ENCODE measurements at places on chromosomes 3 and 15.

- no peak for DNase-seq
Measured at GRCh38 chr3:4416427-4416945, 50.6 kb downstream of the SUMF1 start.

DNA sequence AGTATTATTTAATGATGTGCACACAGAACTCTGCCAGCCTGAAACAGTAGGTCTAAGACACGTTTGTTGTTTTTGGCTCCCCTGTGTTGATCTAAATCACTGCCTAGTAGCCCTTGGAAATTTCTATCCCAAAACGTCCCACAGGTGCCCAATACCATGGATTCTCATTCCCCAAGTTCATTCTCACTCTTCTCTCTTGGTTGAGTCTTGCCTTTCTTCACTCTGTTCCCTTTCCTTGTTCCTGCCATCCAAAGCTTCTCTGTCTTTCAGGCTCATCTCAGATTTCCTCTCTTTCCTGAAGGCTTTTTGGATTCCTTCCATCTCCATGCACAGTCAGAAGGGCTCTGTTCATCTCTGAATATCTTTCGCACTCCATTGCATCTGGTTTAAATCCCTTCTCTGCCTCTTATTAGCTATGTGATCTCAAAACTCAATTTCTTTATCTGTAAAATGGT, 54.2 kb downstream of the PPARG start:
- DNase-seq = no peak

DNA sequence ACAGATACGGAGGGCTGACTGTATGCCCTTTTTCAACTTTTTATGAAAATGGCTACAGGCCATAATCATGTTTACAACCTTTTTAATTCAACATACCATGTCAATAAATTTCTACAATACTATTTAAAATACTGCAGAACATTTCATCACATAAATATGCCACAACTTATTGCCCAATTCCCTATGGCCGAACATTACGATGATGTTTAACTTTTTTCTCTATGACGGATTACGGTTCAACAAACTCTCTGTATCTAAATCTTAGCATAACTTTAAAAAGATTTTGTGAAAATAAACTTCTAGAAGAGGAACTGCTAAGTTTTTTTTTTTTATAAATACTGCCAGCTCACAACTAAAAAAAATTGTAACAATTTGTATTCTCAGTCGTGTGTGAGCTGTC, 220.4 kb downstream of the OSBPL10 start:
- no peak for DNase-seq

DNA sequence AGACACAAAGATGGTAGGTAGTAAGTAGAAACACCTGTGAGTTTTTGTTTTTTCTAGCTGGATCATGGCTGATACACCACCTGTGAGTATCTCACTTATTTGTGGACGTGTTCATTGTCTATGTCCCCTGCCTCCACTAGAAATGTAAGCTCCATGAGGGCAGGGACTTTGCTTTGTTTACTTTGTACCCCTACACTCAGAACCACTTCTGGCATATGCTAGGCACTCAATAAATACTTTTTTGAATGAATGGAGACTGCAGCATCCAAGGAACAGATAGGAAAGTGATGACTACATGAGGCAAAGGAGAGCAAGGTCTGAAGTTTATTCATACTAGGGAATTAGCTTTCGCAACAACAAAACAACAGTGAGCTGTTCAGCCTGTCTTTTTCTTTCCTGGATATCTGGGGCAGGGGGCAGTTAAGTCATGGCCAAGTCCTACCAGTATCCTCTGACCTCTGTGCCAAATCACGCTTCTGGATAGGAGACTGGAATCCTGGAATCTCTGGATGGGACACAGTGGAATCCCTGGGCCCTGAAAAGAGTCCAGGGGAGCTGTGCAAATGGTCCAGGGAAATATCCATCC, 11.6 kb upstream of the EPB42 start:
- no peak for DNase-seq

- DNase-seq = no peak
Measured at GRCh38 chr3:140316868-140317400, 360.9 kb upstream of the TRIM42 start.

DNA sequence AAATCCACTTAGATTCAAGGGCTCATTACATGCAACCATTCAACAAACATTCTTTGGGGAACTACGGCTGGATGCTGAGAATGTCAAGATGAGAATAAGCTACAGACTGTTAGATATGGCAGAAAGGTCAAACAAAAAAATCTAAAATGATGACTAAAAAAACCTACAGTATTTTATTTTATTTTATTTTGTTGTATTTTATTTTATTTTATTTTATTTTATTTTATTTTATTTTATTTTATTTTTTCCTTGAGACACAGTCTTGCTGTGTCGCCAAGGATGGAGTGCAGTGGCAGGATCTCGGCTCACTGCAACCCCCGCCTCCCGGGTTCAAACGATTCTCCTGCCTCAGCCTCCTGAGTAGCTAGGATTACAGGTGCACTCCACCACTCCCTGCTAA, 46.2 kb downstream of the WDR72 start:
- no peak for DNase-seq

- DNase-seq = no peak
Measured at GRCh38 chr3:126883241-126883640, 99.7 kb upstream of the PLXNA1 start.

DNA sequence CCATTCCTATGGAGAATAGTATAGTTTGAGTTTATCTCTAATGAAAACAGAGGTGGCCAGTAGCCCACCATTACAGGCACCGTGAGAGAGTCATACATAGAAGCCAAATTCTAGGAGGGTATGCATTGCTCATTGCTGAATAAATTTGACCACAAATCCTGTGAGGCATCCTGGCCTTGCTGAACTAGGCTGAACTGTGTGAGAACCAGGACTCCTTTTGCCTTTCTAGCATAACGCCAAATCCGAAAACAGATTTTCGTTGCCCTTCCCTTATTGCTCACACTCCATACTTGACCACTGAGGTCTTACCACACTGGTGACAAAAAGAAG, 50.4 kb downstream of the SLC2A2 start:
- no peak for DNase-seq

GRCh38 chr3:133895208-133896001, at the start of gene RAB6B:
Gene RAB6B (minus strand): TSS chr3:133895882. CDS start chr3:133895466, 416 bp downstream.
- no peak for DNase-seq

DNA sequence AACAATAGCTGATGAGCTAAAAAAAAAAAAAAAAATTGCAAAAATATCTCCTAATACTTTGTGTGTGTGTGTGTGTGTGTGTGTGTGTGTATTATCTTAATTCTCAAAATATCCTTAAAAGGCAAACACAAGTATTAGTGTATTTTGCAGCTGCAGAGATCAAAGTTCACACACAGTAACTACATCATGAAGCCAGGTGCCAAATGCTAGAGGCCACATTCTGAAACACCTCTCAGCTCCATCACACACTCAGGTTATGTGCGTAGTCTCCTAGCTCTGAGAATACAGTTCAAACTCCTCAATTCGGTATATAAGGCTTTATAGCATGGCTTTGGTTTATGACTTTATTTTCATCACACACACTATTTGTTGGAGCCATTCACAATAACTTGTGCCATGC, 33.5 kb upstream of the PPARG start:
- no peak for DNase-seq

DNA sequence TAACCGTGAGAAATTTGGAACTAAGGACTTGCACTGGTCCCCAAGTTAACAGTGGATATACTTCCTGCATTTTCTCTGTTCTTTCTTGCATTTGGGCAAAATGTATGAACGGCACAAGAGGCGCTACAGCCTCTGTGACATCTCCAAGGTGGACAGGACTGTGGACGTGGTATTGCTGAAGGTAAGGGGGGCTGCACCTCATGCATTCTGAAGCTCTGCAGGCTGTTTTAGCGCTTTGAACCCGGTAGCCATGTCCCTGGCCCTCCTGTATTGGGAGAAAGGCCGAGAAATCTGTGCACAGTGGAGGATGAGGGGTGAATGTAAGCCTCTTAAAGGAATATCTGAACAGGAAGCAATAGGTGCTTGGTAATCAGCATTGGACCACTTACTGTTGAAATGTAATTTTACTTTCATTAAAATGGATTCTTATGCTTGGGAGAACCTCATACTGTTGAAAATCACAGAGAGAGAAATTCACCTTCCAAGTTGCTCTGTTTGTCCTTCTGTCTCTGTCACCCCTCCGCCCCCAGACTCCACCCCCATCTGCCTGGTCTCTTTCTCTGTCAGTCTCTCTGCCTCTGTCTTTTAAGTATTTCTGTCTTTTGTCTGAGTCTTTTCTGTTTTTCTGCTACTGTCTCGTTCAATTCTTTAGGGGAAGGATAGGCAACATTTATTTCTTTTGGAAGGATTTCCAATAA, 174.6 kb downstream of the KLHL25 start:
- DNase-seq = peak; percentile 10

GRCh38 chr3:58471025-58471887, 20.6 kb upstream of the KCTD6 start:
- DNase-seq = peak; percentile 57

GRCh38 chr3:71548705-71549384, 34.7 kb downstream of the FOXP1 start:
- DNase-seq = no peak

- no peak for DNase-seq
Measured at GRCh38 chr3:9793161-9793781, 389 bp downstream of the ARPC4 start.

GRCh38 chr3:192128922-192129321, 598.4 kb downstream of the FGF12 start:
- DNase-seq = no peak

- DNase-seq = no peak
Measured at GRCh38 chr3:152331018-152331541, 62.4 kb downstream of the MBNL1 start.

DNA sequence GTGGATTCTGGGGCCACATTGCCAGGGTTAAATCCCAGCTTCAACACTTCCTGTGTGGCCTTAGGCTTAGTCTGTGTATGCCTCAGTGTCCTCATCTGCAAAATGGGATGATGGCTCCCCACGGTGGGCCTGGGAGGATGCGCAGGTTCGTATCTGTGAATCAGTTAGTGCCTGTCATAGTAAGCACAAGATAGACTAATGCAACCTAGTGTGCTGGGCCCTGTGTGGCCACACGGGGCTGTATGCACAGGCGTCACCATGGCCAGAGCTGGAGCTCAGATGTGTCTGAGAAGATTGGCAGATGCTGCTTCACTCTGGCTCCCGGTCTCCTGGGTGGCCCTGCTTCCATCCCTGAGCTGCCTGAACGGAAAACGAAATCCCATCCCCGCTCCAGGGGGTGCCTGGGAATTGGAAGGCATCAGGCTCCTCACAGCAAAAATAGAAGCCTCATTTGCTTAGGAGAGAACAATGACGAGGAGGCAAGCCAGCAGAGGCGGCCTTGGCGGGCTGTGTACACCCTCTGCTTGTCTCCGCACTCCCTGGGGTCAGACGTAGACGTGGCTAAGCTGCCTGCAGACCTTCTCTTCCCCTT, 103.6 kb downstream of the APBA2 start:
- DNase-seq = no peak

DNA sequence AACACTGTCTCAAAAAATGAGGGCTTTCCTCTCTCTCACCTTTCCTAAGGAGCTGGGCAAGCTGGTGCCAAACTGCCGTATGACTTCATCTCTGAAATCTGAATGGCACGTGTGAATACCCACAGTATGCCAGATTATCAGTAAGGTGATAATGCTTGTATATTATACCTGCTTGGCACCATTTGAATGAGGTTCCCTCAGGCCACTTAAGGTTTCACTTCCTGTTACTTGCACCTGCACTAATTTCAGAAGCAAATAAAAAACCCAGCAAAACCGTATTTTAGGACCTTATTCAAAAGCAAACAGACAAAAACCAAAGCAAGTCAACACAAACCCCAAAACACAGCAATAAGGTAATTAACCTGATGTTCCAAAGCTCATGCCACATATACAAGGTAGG, 19.7 kb downstream of the FOXP1 start:
- no peak for DNase-seq

DNA sequence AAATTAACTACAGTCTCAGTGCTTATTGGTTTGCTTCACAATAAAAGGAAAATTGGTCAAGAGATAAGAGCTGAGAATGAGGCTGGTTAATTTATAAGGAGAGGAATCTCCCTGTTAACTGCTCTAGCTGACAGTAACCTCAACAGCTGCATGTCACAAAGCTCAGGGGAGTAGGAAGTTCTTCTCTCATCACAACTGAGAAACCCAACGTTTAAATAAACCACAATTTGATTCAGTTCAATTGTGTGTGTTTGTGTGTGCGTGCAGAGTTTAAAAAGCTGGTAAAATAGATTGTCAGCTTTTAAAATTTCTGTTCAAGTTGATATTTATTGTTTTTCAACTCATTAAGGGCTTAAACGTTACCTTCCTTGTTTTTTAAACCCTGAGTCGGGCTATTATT, 3.5 kb upstream of the TGFBR2 start:
- DNase-seq = no peak

DNA sequence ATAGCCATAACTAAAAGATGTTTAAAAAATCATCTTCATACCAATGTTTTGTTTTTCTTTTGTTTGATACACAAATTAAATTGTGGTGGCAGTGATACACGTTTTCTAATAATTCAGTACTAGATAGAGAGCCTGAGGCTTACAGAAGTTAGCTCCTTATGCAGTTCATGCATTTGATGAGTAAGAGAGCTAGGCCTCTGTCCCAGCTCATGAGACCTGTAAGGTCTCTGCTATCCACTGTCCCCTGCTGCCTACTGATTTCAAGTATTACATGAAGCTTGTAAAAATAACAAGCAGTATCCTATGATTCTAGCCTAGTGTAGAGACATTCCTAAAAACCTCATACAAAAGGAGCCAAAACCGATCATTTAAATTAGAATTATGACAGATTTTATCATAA, 144.5 kb downstream of the MBNL1 start:
- DNase-seq = no peak

GRCh38 chr3:48411041-48411588, 18.8 kb downstream of the PLXNB1 start:
- DNase-seq = no peak

DNA sequence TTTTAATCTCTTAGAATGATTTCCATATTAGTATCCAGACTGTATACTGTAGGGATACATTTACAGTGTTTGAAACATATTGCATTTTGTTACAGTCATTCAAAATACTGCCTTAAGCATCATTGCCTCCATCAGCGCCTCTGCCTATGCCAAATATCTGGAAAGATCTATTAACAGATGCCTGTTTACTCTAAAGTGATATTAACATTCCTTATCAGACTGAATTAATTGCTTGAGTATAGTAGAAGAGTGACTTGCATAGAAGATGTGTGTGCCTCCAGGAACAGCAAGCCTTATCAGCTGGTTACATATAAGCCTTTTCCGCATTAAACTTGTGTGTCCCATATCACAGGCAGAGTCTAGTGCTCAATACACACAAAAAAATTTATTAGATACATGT, 379.1 kb downstream of the CADM2 start:
- DNase-seq = no peak

GRCh38 chr15:76059320-76060117, at the start of gene TMEM266:
Gene TMEM266 (plus strand): TSS chr15:76059985. CDS start chr15:76134264, 74,279 bp downstream.
- DNase-seq = peak; percentile 4

DNA sequence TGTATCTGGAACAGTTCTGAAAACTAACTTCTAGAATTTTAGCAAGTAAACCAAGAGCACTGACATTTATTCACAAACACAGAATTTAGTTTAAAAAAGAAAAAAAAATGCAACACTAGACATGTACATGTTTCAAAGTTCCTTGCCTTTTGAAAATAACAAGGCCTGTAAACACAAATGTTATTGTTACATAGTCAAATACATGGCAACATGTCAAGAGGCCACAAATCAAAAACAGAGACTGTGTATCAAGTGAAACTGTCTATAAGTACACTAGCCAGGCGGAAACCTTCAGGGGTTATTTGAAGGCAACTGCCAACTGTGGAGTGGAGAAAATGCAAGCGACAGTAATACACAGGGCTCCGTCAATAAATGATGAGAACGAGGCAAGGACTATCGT, 547.6 kb downstream of the FOXP1 start:
- DNase-seq = no peak

Data from activated gamma-delta T cell treated with Interleukin-2 at 50 U/mL for 16 hours (primary cell).